Activated CD8-positive, alpha-beta memory T cell treated with anti-CD3 and anti-CD28 coated beads, Interleukin-2, amount 50 U/mL, for 4 hours (primary cell): ENCODE measurements at places on chromosomes 6 and 20.

GRCh38 chr6:89140347-89141156, 5.3 kb upstream of the PM20D2 start:
- no peak for DNase-seq

GRCh38 chr6:126312013-126312665, 27.8 kb upstream of the CENPW start:
- DNase-seq = no peak

- DNase-seq = no peak
Measured at GRCh38 chr6:17429383-17430061, 36.1 kb downstream of the CAP2 start.

- DNase-seq = no peak
Measured at GRCh38 chr6:158476389-158476788, 83.5 kb upstream of the TMEM181 start.

DNA sequence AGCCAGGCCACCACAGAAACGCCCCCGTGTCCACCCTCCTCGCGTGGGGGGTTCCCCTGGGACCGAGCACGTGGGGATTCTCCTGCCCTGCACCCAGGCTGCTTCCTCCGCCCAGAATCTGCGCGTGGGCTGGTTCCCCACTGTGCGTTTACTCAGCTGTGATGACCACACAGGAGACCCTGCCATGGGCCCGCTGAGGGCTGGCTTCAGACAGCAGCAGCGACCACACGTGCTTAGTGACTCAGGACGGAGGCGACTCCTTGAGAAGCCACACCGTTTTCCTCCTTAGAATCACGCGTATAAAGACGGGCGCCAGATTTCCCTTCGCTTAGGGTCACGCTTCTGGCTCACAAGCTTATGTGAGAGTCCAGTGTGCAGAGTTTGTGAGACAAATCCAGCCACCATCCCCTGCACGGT, 63.9 kb upstream of the PDE10A start:
- no peak for DNase-seq

DNA sequence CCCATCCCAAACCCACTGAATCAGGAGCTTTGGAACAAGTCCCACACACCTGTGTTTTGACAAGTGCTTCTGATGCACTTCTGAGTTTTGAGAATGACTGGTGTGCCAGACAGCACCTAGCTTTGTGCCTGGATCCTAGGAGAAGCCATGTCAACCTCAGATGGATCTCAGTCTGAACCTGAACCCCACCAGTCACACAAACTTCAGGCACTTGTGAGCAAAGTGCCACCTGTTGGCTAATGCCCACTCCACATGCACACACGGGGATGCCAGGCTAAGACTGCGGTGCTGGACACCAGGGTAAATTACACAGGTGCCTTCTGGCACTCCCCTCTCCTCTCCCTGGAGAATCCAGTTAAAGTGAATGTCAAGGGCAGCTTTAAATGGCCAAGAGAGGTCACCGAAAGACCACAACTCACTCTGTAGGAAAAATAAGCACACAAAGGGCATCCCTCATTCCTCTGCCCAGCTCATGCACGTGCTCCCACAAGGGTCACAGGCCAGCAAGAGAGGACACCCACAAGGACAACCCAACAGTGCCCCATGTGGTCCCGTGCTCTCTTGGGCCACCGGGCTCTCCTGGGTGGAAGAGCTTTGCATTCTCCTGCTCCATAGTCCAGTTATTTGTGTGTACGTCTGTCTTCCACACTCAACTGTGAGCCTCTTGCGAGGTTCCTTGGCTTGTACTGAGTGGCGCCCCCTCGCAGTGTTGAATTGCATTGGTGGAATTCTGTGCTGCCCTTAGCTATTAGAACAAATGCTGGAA, 45.6 kb downstream of the TAF8 start:
- DNase-seq = no peak

DNA sequence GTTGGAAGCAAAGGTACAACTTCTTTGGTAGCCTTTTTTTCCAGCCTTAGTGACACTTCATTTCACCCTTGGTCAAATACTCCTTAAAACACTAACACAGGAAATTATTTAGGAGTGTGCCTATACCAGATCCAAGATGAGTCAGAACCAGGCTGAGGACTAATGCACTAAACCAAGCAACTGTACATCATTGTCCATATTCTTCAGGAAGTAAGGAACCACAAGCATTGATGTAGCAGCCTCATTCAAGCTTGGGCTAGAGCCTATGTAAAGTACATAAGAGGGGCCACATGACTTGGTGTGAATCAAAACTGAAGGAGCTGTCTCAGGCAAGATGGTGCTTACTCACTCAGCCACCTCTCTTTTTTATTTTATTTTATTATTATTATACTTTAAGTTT, 20.7 kb upstream of the ADGB start:
- DNase-seq = no peak

DNA sequence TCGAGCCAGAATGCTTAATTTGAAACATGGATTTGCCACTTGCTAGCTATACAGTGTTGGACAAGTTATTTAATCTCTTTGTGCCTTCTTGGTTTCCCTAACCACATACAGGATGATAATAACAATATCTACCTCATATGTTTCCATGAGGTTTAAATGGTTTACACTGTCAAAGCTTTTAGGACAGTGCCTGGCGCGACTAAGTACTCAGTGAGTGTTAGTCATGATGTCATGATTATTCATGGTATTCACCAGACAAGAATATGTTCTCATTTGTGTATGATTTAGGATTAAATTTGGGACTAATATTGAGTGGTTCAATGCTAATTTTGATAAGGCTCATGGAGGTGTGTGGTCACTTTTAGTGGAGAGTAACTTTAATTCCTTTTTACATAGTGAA, 167.4 kb downstream of the EYA4 start:
- DNase-seq = no peak

DNA sequence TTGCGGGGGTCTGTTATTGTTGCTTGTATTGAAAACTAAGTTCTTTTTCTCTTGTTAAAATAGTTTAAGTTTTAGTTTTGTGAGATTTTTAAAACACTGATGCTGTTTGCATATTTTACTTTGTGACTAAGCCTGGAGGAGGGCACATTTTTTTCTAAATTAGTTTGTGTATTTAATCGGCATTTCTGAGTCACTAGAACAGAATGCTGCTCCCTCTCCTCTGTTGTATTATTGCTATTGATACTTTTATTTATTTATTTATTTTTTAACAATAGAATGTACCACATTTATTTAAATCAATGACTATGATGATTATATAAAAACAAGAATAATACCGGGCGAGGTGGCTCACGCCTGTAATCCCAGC, 5.1 kb upstream of the FAM50B start:
- no peak for DNase-seq

GRCh38 chr6:148739822-148740128, 7.1 kb upstream of the UST start:
- no peak for DNase-seq

- no peak for DNase-seq
Measured at GRCh38 chr6:101462576-101462975, 69.1 kb downstream of the GRIK2 start.

- DNase-seq = no peak
Measured at GRCh38 chr6:22892452-22892851, 323.1 kb downstream of the HDGFL1 start.

DNA sequence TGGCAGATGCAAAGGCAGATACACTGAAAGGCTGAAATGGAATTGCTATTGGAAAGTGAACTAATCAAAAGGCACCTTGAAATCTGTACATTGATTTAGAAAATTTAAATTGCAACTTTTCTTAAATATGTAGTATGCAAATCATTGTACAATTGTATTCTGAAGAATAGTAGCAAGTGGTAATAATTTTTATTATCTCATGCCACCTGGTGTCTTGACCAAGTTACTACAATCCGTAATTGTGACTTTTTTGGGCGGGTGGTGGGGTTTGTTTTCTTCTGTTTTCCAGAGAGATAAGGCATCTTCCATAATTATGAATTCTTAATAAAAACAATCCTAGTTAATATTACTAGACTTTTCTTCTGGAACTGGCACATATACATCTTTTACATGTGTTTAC, 12.5 kb upstream of the BCKDHB start:
- DNase-seq = no peak

DNA sequence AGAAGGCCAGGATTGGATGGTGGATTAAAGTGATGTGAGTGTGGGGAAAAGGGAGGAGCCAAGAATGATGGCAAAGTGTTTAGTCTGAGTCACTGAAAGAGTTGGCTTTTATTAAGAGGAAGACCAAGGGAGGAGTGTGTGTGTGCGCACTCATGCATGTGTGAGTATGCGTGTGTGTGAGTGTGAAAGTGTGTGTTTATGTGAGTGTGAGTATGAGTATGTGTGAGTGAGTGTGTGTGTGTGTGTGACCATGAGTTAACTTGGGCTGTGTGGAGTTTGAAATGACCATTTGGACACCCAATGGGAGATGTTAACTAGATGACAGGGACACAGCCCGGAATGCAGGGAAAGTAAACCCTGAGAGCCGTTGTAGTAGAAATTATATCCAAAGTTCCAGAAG, 57.6 kb upstream of the EYA2 start:
- DNase-seq = no peak

DNA sequence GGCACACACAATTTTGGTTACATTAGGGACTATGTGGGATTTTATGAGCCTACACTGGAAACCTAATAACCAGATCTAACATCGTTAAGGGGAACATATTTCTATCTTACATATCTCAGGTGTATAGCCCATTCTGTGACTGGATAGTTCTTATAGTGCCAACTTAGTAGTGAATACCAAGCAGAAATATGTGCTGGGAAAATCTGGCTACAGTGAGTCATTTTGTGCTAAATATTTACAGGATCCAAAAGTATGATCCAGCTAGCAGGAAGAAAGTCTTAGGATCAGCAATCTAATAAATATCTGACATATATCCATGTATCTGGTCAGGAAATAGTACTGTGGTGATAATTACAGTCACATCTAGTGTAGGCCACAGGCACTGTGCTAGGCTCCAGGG, 94.6 kb upstream of the INSM1 start:
- DNase-seq = no peak

- no peak for DNase-seq
Measured at GRCh38 chr6:167298127-167298526, 7.0 kb downstream of the UNC93A start.

- DNase-seq = no peak
Measured at GRCh38 chr20:13223736-13224520, 2.9 kb downstream of the ISM1 start.

- no peak for DNase-seq
Measured at GRCh38 chr20:19913927-19914614, 103.1 kb upstream of the NAA20 start.
